Right lung (tissue), 10 donors: ENCODE measurements at places on chromosomes 3 and 15.

DNA sequence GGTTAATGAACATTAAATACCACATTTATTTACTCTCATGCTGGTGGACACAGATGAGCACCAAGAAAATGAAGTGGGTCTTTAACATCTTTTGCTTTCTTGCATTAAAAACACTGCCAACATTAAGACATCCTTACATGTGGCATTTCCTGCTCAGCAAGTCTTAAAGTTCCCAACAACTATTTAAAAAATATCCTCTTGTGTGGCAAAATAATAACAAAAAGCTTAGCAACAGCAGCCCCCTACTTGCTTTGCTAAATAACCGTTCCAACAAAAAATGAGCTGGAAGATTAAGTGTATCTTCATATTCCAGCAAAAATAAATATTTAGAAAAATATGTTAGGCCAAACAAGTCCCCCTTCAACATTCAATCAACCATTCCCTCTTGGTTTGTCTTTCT, 93.1 kb downstream of the SUCLG2 start:
- DNase-seq, result peak; percentile 25

GRCh38 chr3:12706504-12707253, 42.8 kb upstream of the RAF1 start:
- no peak for DNase-seq

GRCh38 chr15:38297623-38298388, 45.2 kb downstream of the SPRED1 start:
- no peak for DNase-seq

DNA sequence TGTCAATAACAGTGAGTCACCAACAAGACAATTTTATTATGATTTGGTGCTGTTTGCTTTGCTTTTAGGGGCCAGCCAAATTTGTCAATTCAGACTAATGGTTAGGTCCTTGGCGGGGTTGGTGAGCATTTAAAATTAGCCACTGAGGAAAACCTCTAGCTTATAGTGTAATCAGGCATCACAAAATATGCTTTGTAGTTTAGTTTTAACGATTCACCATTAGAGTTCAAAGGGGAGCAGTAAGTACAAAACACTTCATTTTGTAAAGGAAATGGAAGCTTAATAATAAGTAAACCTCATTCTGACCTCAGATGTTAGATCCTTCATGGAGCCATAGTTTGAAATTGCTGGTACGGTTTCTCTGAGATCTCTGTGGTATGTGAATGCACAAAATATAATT, 218.4 kb upstream of the GOLIM4 start:
- DNase-seq, result no peak

GRCh38 chr3:18079739-18080138, 337.3 kb upstream of the TBC1D5 start:
- no peak for DNase-seq

- no peak for DNase-seq
Observed at GRCh38 chr15:29613951-29614382, 208.3 kb downstream of the TJP1 start.

GRCh38 chr3:15032650-15033049, 32.5 kb downstream of the MRPS25 start:
- DNase-seq, result no peak

DNA sequence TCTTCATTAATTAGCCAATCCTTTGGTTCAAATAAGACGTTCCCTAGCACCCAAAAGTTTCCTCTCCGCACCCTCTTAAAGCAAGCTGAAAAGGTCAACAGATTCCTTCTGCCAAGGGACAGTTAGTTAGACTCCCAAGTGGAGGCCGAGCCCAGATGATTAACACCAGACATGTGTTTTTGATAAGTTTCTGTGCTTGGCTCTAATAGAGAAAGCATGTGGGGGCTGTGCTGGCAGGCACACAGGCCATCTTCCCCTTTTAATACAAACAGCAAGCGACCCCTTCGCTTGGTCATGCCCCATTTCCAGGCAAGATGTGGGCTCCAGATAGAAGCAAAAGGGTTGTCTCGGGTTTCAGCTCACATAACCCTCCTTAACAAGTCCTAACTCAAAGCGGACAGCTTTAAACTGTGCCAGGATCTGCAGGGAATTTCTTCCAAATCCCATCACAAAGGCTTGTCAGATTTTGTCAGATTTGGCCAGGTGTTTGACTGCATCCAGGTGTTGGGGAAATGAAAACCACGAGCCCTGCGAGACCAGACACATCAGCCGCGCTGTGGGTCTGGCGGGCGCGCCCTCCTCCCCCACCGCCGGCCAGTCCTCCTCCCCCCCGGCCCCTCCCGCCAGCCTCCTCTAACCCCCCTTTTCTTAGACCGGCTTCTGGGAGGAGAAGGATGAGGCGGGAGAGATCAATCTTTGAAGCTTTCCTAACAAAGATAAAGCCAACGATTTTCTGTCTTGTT, 3.3 kb downstream of the HES1 start:
- DNase-seq, result peak; percentile 59

DNA sequence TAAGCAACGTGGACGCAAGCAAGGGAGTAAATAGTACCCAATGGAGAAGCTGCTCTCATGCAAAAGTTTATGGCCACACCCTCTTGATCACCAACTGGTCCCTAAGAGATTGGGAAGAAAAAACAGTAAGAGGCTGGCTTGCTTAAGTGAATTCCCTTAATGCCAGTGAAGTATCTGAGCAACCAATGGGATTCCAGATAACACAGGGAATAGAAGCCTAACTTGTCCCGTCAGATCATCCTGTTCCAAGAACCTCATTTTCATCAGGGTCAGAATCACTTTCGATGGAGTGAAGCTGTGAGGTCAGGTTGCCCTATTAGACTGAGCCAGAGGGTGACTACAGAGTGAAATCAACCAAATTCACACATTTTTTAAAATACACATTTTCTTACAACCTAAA, 104.3 kb downstream of the CD47 start:
- DNase-seq, result no peak

DNA sequence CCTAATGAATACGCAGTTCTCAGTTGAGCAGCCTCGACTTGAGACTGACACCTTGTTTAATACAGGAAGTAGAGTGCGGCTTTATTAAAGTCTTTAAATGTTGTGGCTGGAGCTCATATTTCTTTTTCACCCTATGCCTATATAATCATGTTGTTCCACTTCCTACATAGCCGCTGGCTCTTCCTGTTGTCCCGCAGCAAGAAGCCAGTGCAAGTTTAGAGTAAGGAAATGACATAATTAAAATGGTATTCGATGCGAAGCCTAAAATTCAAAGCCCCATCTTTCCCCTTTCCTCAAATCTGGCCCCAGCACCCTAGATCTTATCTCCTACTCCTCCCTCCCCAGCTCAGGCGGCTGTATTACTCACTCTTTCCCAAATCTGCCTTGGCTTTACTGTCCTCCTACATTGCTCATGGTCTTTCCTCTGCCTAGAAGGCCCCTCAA, 7.5 kb upstream of the PHLDB2 start:
- DNase-seq, result no peak

GRCh38 chr3:148441191-148441590, 256.5 kb upstream of the AGTR1 start:
- DNase-seq, result no peak

DNA sequence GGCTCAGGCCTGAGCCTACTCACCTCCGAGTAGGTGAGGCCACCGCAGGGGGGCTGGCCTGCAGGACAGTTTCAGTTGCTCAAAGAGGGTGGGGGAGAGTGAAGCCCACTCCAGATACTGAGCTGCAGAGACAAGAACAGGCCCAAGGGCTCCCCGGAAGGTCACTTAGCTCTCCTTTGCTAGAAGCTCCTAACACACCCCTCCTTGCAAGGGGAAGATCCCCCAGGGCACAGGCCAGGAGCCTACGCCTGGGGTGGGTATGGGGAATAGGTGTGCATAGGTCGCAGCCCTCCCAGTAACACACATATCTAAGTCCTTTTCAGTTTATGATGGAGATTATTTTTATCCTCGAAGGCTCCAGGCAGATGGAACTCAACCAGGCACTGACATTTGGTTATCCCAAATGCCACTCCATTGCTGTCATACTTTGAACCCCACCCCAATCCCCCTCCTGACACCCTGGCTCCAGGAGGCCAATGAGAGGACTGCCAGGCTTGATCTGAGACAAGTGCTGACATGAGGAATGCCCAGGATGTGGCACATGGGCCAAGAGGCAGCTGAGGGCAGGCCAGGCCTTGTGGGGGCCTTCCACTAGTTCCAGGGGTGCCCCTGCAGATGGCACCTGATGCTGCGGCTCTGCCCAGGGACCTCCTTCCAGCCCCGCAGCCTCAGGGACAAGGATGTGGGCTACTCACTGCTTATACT, 1.1 kb upstream of the MUSTN1 start:
- no peak for DNase-seq

DNA sequence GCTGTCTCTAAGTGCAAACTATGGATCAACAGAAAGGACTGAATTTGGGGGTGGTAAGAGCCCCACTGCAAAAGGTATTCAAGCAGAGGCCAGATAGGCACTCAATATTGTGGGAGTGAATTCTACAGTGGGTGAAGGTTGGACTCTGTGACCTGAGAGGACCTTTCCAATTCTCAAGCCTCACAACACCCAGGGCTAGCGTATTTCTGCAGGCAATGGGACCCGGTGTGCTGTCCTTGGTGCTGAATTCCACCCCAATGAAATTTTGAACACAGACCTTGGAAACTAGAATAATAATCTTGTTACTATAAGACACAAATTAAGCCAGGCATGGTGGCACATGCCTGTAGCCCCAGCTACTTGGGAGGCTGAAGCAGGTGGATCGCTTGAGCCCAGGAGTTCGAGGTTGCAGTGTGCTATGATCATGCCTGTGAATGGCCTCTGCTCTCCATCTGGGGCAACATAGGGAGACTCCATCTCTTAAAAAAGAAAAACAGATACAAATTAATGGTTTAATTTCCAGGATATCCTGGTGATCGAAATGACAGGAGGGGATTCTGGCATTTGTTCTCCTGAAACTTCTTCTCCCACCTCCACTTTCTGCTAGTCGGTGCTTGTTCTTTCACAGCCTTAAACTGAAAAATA, 135.4 kb downstream of the RAB11A start:
- DNase-seq, result no peak
